A549 treated with Mapracorat at 1 μM for 4 hours (cell line): ENCODE measurements at places on chromosomes 2 and 18. TPM values are rescaled to one million over a fixed set of nuclear protein-coding genes. Genes with fewer than 3 reads are reported as not detected.

Gene IL1F10
- total RNA-seq, result not detected in 5 replicates

Gene FHOD3
- 2.2 to 2.8 TPM (median 2.4 TPM) in 5 replicates for total RNA-seq

Gene TRIM43
- not detected in 5 replicates for total RNA-seq

Gene SNORC
- 4.7 to 14.3 TPM (median 11.0 TPM) in 5 replicates for total RNA-seq

Gene SLC19A3
- 2.6 to 3.7 TPM (median 2.9 TPM) in 5 replicates for total RNA-seq

Gene TMEM37
- 1.4 to 2.6 TPM (median 2.1 TPM) in 5 replicates for total RNA-seq

Gene RAB6D
- total RNA-seq, result not detected in 5 replicates

Gene HS1BP3
- total RNA-seq, result 40.5 to 50.7 TPM (median 46.5 TPM) in 5 replicates

Gene KANSL1L
- total RNA-seq, result 0.46 to 1.0 TPM (median 0.60 TPM) in 5 replicates

Gene PAIP2B
- 0.22 to 0.34 TPM (median 0.26 TPM) in 5 replicates for total RNA-seq

Gene MDH1B
- total RNA-seq, result 1.4 to 2.0 TPM (median 1.7 TPM) in 5 replicates

Gene GALNT5
- total RNA-seq, result 2.0 to 2.2 TPM (median 2.1 TPM) in 5 replicates

Gene DNAH7
- total RNA-seq, result 0.84 to 1.3 TPM (median 1.0 TPM) in 5 replicates

Gene GAREM2
- 5.6 to 10.1 TPM (median 6.8 TPM) in 5 replicates for total RNA-seq

Gene GKN2
- total RNA-seq, result 2.2 to 4.7 TPM (median 2.4 TPM) in 5 replicates

Gene DOK6
- not detected in 5 replicates for total RNA-seq

Gene MSH6
- 83.3 to 94.4 TPM (median 90.0 TPM) in 5 replicates for total RNA-seq
